ENCODE measurements at places on chromosomes 6 and 20.

- no peak for DNase-seq
Observed at GRCh38 chr6:143410859-143411270, 39.6 kb downstream of the ADAT2 start.

DNA sequence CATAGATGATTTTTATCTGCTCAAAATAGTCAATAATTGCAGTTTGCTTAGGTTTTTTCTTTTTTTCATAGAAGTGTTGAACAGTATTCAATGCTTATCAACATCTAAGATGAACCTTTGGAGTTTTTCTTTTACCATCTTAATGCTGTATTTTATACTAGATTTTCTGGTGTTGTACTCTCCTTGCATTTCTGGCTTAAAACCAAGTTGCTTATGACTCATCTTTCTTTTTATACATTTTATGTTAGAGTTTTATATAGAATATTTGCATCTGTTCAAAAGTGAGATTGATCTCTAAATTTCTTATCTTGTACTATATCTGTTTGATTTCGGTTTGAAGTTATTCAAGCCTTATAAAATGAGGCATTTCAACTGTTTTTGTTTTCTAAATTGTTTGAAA is 232.5 kb downstream of the RFPL4B start:
- no peak for DNase-seq

DNA sequence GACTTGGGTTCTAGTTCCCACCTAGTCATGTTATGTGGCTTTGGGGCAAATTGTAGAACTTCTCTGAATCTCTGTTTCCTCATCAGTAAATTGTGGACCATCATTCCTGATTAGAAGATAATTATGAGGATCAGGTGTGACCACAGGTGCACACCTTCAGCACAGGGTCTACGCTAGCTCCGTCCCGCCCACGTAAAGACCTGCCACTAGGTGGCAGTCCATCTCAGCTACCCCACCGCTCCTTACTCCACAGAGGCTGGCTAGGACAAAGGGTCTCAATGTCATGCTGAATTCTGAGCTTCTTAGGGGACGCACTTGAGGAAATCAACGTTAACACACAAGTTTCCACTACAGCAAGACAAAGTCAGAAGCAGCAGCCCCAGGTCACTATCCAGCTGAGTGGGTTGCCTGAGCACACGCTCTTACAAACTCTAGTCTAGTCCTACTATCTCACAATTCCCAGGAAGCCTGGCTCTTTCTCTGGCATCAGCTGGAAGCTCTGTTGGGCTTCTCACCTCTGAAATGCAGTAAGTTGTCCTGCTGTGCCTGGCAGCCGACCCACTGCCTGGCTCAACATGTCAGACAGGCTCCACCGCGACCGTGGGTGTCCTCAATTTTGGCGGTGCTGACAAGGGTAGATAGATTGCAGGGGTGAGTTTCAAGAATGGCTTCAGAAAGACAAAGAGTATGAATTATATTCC is 2.0 kb upstream of the PLCG1 start:
- peak; percentile 71 for DNase-seq

GRCh38 chr20:3157817-3158216 is 1.8 kb downstream of the FASTKD5 start:
- DNase-seq = no peak

DNA sequence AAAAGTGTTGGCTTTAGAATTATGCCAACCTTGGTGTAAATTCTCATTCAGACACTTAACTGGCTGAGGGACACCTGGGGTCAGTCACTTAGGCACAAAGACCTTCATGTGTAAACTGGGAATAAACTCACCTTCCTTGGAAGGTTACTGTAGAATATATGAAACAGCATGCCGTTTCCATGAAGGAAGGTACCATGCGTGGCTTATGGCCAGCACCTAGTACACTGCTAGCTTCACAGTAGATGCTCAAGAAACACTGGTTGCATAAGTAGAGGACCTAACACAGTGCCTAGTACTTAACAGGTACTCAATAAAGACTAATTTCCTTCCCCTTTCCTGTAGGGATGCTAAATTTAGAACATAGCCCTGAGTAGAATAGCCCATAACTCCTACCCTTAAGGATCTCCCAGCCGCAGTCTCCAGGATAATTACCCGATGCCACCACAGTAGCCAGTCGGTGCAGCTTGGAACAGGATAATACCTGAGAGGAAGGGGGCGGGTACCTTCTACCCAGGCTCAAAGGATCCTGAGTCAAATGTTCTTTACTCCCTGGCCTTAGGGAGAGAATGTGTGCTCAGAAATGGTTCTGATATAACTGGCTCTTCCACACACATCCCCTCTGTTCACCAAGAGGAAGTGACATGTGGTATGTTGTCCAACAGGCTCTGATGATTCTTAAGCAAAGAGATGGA is 3.6 kb downstream of the BCL2L1 start:
- no peak for DNase-seq
